ENCODE measurements at places on chromosomes 7 and 10. TPM values are rescaled to one million over a fixed set of nuclear protein-coding genes. Genes with fewer than 3 reads are reported as not detected.
A peak's percentile ranks its signal among the peaks of the same experiment; 100 is the strongest.

- H3K27ac ChIP-seq: no peak overlapping the region
- DNase-seq: no peak
Observed at GRCh38 chr7:5437348-5437892, 13.8 kb upstream of the TNRC18 start.

GRCh38 chr7:44727158-44727936, 21.3 kb upstream of the ZMIZ2 start:
- H3K27me3 ChIP-seq: peaks cover 9% of the 10 kb centered on the region
- no peak for DNase-seq
- peaks cover 3% of the 10 kb centered on the region for H3K4me1 ChIP-seq
- no peak overlapping the region for H3K4me3 ChIP-seq

GRCh38 chr7:26670290-26670689, 194.1 kb downstream of the SKAP2 start:
- no peak overlapping the region for H3K27ac ChIP-seq
- DNase-seq: no peak
- peaks cover 8% of the 10 kb centered on the region for H3K4me1 ChIP-seq
- H3K4me3 ChIP-seq: no peak overlapping the region

GRCh38 chr10:88582806-88583583, at the start of gene RNLS:
RNLS (minus strand) TSS chr10:88583318.
- H3K4me1 ChIP-seq: peaks cover 11% of the 10 kb centered on the region
- peak within 1 kb of the TSS; percentile 76 for H3K27ac ChIP-seq
- H3K27me3 ChIP-seq: peaks cover 11% of the 10 kb centered on the region
- peak within 1 kb of the TSS; percentile 80 for H3K4me3 ChIP-seq
- peak; percentile 70 for DNase-seq
- H3K36me3 ChIP-seq: no peaks in the 10 kb centered on the region

SLIT1 gene
- 0.35 TPM for total RNA-seq
